A172 (cell line): ENCODE measurements at places on chromosomes 12 and 14. TPM values are rescaled to one million over a fixed set of nuclear protein-coding genes. Genes with fewer than 3 reads are reported as not detected.

The NOS1 gene
- total RNA-seq, result not detected in 2 replicates

- no peak for DNase-seq
These were observed 17.2 kb upstream of the PSMC1 start for GRCh38 chr14:90239139-90239538.

DNA sequence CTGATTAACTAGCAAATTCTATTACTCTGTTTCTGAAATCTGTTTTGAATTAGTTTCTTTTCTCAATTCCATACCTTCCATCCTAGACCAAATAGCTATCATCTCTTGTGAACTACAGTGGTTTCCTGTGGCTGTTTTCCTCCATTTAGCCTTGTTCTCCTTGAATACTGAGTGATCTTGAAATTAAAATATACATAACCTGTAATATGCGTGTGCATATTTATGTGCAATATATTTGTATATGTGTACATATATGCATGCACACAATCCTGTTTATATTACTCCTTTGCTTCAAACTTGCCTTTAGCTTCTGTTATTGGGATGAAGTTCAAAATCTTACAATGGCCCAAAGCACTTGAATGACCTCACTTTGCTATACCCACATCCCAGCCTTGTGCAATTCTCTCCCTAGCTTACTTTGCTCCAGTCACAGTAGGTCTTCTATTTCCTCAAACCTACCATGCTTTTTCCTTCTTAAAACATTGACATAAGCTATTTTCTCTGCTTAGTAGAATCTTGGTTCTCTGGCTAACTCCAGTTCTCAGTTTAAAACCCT is 99.5 kb downstream of the OTOGL start:
- no peak for DNase-seq

- DNase-seq, result no peak
These were observed 9.1 kb upstream of the RPAP3 start for GRCh38 chr12:47714826-47715386.
